ENCODE measurements at places on chromosomes 3 and 15. TPM values are rescaled to one million over a fixed set of nuclear protein-coding genes. Genes with fewer than 3 reads are reported as not detected.

Gene MYL3
- total RNA-seq, result 2.8 TPM

Gene ZCWPW2
- 1.6 TPM for total RNA-seq

Gene MLH1
- total RNA-seq, result 47.4 TPM

Gene CLEC3B
- not detected for total RNA-seq

Gene CADPS
- total RNA-seq, result 11.7 TPM

Gene SMCO1
- total RNA-seq, result not detected

Gene CLRN1
- total RNA-seq, result not detected

Gene CHAC1
- 6.8 TPM for total RNA-seq

Gene PP2D1
- total RNA-seq, result not detected

Gene MIX23
- 65.3 TPM for total RNA-seq

Gene CAMKV
- total RNA-seq, result 7.4 TPM

Gene STARD5
- total RNA-seq, result 5.4 TPM

Gene CPN2
- 0.22 TPM for total RNA-seq

Gene CTXND1
- total RNA-seq, result 0.05 TPM

DNA sequence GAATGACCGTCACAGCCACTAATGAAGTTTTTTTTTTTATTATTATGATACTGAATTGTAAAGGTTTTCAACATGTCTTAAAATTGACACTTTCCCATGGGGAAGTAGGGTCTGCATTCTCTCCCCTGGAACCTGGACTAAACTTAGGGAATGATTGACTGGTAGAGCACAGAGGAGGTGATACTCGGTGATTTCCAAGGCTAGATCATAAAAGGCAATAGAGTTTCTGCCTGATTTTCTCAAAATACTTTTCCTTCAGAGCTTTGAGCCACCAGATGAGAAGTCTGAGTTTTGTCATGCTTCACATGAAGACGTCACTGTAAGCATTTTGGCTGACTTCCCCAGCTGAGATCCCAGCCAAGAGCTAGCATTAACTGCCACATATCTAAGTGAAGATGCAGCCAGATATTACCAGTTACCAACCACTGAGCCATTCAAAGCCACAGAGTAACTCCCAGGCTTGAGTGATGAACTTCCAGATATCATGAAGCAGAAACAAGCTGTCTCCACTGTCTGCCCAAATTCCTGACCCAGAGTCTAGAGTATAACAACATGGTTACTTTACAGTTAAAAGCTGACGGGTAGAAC is 105.8 kb downstream of the LSAMP start:
- peak; percentile 44 for DNase-seq

- DNase-seq, result no peak
These were observed 52.2 kb downstream of the REC114 start for GRCh38 chr15:73495181-73495580.

GRCh38 chr3:81352867-81353266 is 408.6 kb downstream of the GBE1 start:
- peak; percentile 62 for DNase-seq

- DNase-seq, result no peak
These were observed 164.8 kb upstream of the RORA start for GRCh38 chr15:61393949-61394348.

DNA sequence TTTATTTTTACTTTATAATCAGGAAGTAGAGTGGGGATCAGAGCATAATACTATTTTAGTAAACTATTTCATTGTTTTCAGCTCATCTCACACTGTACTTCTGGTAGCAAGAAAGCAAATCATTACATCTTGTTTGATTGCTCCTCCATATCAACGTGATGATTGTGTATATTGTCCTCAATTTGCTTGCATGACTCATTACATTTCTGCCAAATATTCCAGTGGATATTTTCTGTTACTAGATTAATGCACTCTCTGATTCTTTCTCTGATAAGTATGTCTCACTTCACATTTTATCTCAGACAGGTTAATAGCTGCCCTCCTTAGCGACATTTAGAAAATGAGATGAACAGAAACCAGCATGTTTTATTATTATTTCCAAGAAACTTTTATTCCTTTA is 1145.3 kb downstream of the OTOL1 start:
- DNase-seq, result no peak

DNA sequence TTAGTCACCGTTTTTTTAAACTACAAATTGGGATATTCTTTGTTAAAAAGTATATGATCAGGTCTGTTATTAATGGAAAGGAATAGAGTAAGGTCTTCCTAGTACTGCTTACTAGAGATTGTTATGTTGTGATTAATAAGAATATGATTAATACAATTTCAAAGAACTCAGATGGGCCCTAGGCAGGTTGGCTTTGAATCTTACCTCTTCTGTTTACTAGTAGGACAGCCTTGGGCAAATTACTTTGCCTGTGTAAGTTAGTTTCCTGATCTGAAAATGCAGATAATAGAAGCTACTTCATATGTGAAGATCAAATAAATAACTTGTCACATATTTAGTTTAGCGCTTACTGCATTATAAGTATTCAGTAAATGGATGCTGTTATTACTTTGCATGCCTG is 6.9 kb downstream of the GFM1 start:
- no peak for DNase-seq

DNA sequence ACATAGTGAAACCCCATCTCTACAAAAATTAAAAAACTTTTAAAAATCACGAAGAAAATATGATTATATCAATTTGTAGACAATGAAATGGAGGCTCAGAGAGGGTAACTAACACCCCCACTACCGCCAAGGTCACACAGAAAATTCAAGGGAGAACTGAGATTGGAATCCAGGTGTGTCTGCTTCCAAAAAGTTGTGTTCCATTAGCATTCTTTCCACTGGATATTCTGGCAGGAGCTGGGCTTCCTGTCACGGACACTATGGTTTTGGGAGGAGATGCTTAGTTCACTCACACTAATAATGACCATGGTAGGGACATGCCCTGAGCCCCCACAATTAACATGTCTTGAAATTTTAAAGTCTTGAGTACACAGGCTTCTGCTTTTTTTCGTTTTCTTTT is 28.8 kb downstream of the CTSH start:
- no peak for DNase-seq

DNA sequence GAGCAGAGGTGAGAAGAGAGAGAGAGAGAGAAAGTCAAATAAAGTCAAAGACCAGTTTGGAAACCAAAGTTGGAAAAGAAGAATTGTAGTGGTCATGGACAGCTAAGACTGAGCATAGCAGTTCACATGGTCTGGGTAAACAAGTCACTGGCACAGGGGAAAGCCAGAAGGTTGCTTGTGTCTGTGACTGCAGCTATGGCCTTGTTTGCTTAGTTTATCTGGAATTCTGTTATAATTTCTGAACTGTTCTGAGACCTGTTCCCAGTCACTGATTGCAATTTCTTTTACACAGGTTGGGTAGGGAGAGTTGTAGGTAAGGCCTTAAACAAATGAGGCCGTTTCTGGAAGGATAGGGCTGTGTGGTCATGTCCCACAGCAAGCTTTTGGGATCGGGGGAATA is 43.4 kb upstream of the MYZAP start:
- no peak for DNase-seq

DNA sequence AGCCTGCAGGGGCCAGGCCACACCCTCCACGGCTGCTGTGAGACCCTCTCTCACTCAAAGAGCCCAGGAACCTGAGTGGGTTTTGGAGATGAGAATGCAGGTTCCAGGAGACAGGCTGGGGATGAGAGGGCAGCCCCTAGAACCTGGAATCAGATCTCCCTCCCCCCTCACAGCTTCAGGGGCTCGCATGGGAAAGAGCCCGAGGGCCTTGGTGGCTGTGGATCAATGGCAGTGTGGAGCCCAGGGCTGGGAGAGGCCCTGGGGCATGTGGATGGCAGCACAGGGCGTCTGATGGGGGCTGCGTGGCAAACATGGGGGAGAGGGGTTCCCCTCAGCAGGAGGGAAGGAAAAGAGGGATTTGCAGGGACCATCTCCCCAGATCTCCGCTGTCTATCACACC is 112.8 kb upstream of the RPL32 start:
- DNase-seq, result no peak

GRCh38 chr15:100383302-100384107 is 41.7 kb upstream of the ADAMTS17 start:
- peak; percentile 80 for DNase-seq

- peak; percentile 66 for DNase-seq
These were observed 111.4 kb downstream of the WNT7A start for GRCh38 chr3:13768453-13768852.

DNA sequence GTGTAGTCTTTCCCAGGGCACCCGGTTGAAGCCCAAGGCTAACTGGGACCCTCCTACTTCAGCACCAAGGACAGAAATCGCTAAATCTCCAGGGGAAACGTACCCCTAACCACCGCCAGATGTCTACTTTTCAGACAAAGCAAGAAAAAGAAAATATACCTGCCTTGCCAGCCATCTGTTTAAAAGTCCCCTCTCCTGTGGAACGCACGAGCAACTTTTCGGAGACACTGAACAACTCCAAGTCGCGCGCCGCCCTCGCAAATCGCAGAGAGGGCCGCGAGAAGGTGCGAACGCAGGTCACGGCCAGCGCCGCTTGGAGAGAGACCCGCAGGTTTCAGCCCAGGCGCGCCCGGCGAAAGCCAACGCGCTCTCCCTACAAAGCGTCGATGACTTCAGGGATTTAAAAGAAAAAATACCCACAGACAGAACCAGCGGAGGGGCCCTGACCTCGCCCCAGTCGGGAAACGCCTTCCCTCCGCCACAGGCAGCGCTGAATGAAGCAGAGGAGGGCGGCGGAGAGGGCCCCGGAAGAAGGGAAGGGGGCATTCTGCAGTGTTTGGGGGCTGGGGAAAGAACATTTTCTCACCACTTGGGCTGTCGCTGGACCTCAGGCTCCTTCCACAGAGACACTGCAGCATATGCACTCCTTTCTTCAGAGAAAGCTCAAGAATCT is 213.1 kb downstream of the FGF12 start:
- peak; percentile 87 for DNase-seq

- no peak for DNase-seq
These were observed 97.5 kb upstream of the STAC start for GRCh38 chr3:36282766-36283165.

- DNase-seq, result no peak
These were observed 92.9 kb downstream of the USP13 start for GRCh38 chr3:179745716-179746115.

DNA sequence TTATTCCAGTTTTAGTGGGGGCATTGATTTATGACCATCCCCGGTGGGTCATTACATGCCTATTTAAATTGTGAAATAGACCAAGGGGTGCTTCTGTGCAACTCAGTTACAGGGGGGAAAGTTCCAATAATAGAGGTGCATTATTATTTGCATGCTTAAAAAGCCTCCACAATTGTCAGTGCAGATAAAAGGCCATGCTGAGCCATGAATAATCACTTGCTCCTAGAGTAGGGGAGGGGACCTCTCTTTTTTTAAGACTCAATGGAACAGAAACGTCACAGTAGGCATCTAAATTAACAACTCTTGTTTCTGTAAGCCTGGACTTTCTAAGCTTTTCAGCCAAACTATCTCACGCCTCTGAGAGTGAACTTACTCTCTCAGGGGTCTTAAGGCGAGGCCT is 66.5 kb upstream of the CMTM7 start:
- DNase-seq, result no peak

DNA sequence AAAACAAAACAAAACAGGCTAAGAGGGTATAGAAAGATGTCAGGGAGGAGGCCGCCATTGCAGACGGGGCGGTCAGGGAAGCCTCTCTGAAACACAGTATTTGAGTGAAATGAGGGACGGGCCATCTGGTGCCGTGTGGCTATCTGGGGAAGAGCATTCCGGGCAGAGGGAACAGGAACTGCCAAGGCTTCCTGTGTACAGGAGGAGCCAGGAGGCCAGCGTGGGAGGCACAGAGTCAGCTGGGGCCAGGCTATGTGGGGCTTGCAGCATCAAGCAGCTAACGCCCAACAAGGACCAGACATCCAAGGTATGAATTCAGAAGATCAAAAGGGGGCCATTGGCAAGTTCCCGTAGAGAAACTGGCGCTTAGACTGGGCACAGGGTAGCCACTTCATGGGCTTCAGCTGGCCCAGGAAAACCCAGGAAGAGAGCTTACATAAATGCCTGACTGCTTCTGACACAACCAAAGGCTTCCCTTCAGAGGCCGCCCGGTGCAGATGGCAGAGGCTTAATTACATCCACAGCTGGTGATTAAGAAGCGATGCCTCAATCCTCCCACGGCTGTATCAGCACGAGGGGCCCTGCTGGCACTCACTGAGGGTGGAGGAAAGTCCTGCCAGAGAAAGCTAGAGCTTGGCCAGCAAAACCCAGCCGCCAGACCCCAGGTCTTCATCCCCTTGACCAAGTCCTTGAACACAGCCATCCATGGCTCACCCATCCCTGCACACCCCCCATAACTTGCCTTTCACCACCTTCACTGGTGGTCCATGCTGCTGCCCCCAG is 144.9 kb downstream of the MEGF11 start:
- DNase-seq, result no peak

GRCh38 chr3:148757238-148758215 is 59.8 kb downstream of the AGTR1 start:
- no peak for DNase-seq

DNA sequence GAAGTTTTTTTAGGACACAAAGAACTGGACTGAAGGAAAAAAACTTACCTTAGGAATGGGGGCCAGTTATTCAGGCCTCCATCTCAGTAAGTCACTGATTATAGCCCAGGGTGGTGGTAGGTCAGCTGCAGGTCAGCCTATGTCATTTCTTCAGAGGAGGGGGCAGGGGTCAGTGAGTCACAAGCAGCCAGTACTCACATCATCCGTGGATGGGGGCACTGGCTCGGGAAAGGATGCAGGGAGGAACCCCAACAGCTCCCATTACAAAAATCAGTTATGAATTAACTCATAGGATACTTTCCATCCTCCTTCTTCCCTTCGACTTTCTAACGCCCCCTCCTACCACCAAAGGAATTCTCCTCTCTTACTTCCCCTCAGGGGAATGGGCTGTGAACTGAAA is 578.3 kb downstream of the PDCD6IP start:
- no peak for DNase-seq

DNA sequence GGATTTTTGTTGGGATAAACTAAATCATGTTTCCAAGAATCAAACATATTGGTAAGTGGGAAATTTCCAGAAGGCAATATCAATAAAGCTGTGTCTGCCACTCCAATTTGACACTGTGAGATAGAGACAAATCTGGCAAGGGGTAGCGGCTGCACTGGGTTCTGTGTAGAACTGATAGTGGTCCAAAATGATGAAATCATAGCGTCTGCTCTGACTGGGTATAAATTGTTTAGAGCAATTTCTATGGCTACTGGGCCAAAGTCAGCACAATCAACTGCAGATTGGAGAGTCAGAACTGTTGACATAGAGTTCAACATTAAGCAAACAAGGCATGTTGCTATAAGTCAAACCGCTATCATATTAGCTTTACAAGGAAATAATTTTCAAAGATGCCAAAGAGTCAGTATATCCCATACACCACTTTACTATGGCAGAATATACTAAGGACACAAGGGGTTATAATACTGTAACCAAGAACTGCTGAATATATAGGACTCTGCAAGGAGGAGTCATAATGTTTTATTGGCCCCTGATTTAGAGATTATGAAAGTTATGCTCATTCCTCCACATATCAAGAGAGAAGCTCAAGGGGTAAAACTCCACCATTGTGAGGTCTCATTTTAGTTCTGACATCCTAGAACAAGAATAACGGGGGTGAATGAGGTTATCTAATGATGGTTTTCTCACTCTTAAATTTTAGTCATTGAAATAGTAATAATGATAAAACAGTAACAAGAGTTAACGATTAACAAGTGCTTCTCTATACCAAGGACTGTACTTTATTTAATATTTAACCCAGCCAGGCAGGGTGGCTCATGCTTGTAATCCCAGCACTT is 309.7 kb upstream of the GADL1 start:
- DNase-seq, result no peak

Data from endodermal cell (in vitro differentiated cells).